ENCODE measurements at places on chromosomes 7 and 10.

DNA sequence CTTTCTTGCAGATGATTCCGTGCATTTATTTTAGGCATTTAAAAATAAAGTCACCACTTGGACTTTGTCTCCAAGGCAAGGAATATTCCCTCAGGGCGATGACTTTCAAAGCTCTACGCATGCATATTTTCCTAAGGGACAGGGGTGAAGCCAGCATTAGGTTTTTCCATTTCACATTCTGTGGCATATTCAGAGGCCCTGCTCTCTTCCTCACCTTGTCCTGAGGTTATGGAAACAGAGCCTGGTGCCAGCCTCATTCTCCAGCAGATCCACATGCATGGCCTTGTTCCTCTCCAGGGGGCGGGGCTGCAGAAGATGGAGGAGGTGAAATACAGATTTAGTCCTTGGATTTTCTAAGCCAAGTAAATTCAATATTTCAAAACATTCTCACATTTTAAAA, 11.6 kb upstream of the LYZL1 start:
- no peak for DNase-seq

DNA sequence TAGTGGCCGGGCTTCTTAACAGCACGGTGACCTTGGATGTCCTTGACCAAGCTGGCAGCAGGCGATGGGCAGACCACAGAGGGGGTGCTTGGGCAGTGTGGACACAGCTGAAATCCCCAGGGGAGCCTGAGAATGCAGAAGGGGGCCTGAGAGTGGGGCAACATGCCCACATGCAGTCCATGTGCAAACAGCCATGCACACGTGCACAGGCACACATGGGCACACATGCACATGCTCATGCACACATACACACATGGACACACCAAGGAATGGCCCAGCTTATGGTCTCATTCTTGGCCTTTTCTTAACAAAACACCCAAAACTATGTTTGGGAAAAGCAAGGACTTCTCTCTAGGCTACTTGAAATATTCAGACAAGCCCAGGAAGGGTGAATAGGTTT, 483.9 kb upstream of the MKI67 start:
- DNase-seq, result no peak

DNA sequence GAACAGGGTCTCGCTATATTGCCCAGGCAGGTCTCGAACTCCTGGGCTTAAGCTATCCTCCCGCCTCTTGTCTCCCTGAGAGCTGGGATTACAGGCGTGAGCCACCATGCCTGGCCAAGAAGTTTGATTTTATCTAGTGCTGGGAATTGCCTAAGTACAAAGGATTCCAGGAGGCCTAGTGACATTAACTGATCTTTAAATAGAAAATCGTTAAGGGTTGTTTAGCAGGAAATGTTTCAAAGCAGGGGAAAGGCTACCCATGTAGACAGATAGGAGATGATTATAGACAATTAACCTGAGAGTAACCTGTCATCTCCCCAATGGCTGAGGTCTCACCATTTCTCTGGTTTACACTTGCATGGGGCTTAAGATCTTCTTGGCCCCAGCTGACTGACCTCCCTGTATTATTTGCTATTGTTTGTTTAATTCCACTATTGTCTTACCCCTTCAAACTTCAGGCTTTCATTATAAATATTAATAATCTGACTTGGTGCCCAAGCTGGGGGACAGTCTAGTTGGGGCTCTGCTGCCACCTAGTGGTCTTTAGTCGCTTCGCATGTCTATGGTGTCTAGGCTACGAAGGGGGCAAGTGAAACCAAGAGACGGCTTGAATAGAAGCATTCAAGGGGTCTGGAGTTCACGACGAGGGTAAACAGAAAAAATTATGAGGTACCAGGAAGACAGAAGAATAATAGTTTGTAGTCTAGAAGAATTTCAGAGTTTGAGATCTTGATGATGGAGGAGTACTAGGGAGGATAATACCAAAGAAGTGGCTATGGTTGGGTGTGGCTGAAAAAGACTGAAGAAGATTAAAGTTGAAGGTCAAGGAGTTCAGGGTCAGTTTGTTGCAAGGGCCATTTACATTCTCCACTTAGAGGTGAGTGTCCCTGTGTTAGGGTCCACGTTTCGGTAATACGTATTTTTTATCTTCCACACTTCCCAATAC, 40.4 kb upstream of the BPGM start:
- peak; percentile 19 for DNase-seq

GRCh38 chr7:45511721-45512597, 62.2 kb upstream of the ADCY1 start:
- DNase-seq, result no peak

- DNase-seq, result no peak
These were observed 23.5 kb upstream of the PPP3CB start for GRCh38 chr10:73519336-73519735.

DNA sequence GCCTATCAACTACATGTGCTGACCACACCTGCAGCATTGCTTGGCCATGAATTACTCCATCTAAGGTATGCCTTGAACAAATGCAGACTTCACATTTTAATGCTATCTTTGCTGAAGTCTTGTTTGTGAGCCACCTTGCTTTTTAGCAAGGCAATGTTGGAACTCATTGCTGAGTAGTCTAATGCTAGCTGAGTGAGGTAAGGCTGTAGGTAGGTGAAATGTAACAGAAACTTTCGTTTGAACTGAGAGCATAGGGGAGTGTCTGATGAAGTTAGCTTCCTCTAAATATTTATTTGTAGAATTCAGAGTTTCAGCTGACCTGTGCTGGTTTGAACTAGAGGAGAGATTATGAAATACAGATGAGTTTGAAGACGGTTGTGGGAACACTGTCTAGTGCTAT, 238.5 kb downstream of the SEMA3A start:
- no peak for DNase-seq

GRCh38 chr10:122123186-122123585, 134.2 kb downstream of the TACC2 start:
- DNase-seq, result no peak

GRCh38 chr7:66529883-66530610, 98.6 kb upstream of the KCTD7 start:
- no peak for DNase-seq

GRCh38 chr10:128873411-128874054, 593.5 kb upstream of the MGMT start:
- DNase-seq, result no peak

DNA sequence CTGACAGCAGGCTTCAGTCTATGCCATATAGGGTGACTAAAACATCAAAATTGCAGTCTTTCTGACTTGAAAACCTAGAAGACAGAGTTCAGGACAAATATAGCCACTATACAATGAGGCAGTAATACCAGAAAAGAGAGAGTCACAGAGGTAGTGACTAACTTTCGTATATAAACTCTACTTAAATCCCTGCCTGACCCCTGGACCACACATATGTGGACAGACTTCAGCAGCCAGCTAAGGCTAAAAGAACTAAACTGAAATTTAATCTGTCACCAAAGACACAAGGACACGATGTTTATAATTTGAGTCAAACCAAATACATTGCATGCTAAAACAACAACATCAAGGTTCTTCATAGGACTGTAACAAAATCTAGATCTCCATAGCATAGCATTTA, 64.6 kb upstream of the MACROH2A2 start:
- DNase-seq, result no peak

DNA sequence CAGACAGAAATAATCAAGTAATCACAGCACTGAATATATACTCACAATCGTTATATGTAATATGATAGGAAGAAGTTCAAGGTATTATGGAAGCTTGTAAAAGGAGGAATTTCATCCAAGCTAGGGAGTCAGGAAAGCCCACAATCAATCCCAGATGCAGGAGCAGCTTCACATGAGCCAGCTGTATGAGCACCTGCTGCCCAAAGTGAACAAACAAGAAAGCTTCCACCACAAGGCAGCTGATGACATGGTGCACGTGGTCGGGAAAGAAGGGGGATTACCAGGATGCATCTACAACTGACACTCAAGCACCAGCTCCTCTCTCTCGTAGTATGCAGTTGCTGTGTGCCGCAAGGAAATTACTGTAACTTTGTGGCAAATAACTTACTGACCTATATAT, 225.2 kb downstream of the XPNPEP1 start:
- DNase-seq, result no peak

- DNase-seq, result no peak
These were observed 7.8 kb upstream of the ANKRD2 start for GRCh38 chr10:97564776-97565175.

- no peak for DNase-seq
These were observed 471.8 kb downstream of the PLXDC2 start for GRCh38 chr10:20288060-20288459.

DNA sequence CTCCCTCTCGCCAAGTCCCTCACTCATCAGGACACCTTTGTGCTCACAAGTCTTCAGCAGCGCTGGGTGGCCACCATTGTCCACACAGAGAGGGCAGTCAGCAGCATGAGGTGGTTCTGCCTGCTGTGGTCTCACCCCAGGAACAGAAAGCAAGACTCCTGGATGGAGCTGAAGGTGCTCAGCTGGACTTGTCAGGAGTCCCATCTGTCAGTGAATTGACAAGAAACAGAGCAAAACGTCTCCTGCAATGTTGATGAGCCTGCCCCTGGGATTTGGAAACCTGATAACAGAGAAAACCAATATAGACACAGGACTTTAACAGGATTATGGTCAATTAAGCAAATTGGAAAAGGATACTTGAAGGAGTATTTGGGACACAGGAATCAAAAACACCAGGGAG, 122.2 kb upstream of the PRSS58 start:
- no peak for DNase-seq

DNA sequence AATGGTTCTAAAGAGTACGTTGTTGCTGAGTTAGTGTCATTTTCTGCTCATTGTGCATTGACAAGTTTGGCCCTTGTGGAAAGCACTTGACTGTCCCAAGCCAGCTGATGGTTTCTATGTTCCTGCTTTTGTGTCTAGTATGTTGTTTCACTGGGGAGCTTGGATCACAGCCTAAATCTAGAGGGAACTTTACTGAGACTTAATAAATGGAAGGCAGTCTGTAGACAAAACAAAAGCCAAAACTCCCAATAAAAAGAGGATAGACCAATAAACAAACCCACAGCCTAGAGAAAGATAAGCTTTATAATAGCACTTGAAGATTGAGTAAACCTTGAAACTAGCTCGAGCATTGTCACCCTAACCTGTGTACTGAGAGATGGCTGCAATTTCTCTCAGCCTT, 196.8 kb downstream of the ADRA2A start:
- no peak for DNase-seq

DNA sequence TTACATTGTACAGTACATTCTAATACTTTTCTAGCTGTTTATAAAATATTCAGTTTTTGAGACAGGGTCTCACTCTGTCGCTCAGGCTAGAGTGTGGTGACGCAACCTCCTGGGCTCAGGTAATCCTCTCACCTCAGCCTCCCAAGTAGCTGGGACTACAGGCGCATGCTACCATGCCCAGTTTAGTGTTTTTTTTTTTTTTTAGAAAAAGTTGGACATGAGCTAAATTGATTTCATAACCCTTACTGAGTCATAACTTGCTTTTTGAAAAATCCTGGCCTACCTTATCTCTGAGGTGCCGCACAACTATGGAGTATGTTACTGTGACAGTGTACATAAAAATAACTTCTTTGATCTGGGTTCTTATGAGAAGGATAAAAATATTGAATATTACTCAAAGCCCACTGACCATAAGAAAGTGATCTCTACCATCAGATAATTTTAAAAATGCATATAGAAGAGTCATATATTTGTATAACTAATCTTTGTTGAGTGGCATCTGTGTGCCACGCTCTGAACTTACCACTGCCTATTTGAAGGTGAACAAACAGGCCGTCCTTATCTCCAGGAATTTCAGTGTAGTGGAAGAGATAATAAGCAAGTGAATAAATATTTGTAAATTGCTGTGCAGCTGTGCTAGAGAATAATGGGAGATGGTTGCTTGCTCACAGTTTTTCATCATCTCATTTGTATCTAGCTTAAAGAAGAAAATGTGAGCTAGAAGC, 73.2 kb downstream of the PPP1R9A start:
- DNase-seq, result no peak

- no peak for DNase-seq
These were observed 23.6 kb downstream of the C7orf57 start for GRCh38 chr7:48058990-48059389.

- no peak for DNase-seq
These were observed 726.7 kb upstream of the GALNT17 start for GRCh38 chr7:70405241-70405640.

DNA sequence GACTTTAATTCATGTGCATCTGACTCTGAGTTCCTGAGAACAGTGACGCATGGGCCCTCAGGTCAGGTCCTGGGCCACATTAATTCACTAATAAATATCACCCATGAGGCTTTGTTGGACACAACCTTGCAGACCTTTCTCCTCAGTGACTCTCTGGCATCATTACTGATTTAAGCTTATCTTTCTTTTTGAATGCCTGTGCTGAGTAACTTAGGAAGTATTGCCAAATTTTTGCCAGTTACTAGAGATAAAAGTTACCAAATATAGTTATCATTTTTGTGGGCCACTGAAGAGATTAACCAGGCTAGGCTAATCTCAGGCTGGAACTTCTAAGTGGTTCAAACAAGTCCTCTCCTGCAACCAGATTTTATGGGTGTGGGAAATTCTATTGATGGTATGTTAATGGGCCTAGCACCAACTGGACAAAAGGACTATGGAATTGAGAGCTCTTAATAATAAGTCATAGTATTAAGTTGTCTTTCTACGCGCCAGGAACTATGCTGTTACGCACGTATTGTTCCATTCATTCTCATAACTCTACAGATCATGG, 28.8 kb upstream of the PRTFDC1 start:
- DNase-seq, result no peak

GRCh38 chr10:110918269-110918642, 724 bp downstream of the BBIP1 start:
- peak; percentile 88 for DNase-seq

DNA sequence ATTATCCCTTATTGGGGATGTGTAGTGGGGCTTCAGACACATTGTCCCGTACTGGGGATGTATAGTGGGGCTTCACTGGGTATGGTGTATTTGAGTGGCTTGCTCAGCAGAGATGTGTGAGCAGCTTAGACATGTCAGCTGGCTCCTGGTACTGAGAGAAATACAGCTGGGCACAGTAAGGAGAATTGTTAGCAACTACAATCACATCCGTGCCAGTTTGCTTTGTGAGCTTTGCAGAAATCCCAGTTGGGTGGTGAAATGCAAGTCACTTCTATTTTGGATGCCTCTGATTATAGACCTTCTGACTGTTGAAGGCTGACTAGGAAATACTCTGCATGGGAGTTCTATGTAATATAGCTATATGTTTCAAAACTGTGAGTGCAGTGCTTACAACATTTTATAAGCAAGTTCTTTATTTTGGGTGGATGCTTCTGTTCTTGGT, 10.8 kb downstream of the CCNY start:
- no peak for DNase-seq

DNA sequence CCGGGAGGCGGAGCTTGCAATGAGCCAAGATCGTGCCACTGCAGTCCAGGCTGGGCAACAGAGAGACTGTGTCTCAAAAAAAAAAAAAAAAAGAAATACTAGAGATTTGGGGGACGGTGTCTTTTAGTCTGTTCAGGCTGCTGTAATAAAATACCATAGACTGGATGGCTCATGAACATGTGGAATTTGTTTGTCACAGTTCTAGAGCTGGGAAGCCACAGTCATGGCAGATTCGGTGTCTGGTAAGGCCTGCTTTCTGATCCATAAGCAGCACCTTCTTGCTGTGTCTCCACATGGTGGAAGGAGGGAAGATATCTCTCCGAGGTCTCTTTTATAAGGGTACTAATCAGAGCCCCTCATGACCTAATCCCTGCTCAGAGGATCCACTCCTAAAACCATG, 102.7 kb upstream of the MKLN1 start:
- DNase-seq, result no peak

- DNase-seq, result no peak
These were observed 737 bp downstream of the ZMIZ1 start for GRCh38 chr10:79069325-79070080.

GRCh38 chr10:78864761-78865537, 203.8 kb upstream of the ZMIZ1 start:
- no peak for DNase-seq

- DNase-seq, result no peak
These were observed 3.1 kb downstream of the ELAPOR2 start for GRCh38 chr7:87056346-87056745.
